ENCODE measurements at places on chromosomes 13 and 19. TPM values are rescaled to one million over a fixed set of nuclear protein-coding genes. Genes with fewer than 3 reads are reported as not detected.

Gene WDR88
- not detected for polyA plus RNA-seq

- DNase-seq, result no peak
These were observed 890.1 kb upstream of the PCDH20 start for GRCh38 chr13:62305756-62306155.

GRCh38 chr19:49515767-49516166 is 3.3 kb downstream of the FCGRT start:
- no peak for DNase-seq

DNA sequence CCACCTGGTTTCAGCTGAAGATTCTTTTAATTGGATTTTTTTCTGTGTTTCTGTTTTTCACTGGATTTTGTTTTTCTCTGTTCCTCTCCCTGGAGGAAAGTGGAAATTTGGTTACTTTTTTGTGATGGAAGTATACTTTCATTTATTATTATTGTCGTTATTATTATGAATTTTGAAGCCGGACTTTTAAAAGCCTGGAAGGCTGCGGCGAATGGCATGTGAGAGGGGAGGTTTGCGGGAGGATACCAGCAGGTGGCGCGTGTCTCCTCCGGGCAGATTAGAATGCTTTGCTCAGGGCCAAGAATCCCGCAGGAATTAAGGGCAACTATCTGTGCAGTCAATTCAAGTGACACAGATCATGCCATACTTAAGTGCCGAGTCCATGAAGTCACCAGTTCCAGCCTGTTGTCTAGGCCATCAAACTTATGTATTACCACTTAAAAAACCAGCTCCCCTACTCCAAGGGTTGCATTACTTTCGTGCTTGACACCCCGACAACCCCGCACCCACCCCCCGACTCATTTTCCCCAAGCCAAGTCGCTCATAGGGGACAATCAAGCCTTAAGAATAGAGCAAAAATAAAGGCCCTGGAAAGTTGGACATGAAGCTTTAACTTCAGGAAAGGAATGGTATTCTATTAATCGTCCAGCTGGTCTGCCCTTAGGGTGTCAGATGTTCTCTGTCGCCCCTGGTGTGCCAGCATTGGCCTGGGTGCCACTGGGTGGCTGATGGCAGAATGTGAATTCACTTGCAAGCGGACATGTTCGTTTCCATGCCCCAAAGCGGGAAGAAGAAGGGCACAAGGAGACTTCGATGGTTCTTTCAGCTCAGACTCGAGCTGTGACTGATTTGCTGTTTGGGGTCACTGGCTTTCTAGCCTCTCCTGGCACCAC is 1.3 kb upstream of the LRCH1 start:
- peak; percentile 51 for DNase-seq

GRCh38 chr19:39407660-39408391 is 1.2 kb downstream of the ZFP36 start:
- peak; percentile 60 for DNase-seq

- DNase-seq, result no peak
These were observed 7.4 kb upstream of the CYP4F3 start for GRCh38 chr19:15633082-15633835.

GRCh38 chr19:50794074-50794875 is 4.1 kb downstream of the ACP4 start:
- DNase-seq, result peak; percentile 76

Gene CLEC17A
- not detected for polyA plus RNA-seq

Gene VWA8
- polyA plus RNA-seq, result 7.3 TPM

Gene CGB2
- polyA plus RNA-seq, result not detected

Gene OLFM4
- polyA plus RNA-seq, result not detected

GRCh38 chr13:27728271-27728670 is 64.0 kb upstream of the GSX1 start:
- DNase-seq, result no peak

DNA sequence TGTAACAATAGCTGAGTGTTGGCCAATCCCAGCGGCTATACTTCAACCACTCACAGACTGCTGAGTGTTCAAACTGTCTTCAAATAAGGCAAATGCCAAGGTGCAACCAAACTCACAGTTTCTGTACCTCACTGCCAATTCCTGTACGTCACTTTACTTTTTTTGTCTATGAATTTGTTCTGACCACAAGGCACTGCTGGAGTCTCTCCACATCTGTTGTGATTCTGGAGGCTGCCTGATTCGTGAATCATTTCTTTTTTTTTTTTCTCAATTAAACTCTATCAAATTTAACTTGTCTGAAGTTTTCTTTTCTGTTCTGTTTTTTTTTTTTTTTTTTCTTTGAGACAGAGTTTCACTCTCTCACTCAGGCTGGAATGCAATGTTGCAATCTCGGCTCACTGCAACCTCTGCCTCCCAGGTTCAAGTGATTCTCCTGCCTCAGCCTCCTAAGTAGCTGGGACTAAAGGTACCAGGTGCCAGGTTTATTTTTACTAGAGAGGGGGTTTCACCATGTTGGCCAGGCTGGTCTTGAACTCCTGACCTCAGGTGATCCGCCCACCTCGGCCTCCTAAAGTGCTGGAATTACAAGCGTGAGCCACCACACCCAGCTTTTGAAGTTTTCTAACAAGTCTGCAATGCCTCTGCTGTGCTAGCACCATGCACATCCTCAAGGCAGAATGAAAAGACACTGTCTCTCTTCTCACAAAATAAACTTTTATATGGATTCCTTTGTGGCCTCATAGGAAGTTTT is 401.7 kb downstream of the IRS2 start:
- DNase-seq, result no peak

Gene GPR12
- not detected for polyA plus RNA-seq

Gene ZNF766
- 11.2 TPM for polyA plus RNA-seq

DNA sequence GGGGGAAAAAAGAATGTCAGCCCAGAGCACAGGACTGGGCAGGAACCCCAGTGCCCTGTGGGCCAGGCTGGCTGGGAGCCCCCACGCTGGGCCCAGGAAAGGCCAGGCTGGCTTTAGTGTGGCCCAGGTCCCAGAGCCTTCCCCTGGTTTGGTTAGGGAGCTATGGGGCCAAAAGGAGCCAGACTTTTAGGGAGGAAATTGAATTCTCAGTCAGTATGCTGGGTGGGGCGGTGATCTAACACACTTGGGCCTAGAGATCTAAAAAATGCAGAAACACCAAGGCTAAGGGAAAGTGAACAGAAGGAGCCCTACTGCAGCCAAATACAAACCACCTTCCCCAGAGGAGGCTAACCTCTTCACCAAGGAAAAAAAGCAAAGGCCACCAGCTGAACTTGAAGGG is 137.5 kb downstream of the CRYL1 start:
- DNase-seq, result no peak

- no peak for DNase-seq
These were observed 2.1 kb upstream of the ADPRHL1 start for GRCh38 chr13:113455384-113455783.

- no peak for DNase-seq
These were observed 6.6 kb downstream of the PTBP1 start for GRCh38 chr19:803686-804418.

DNA sequence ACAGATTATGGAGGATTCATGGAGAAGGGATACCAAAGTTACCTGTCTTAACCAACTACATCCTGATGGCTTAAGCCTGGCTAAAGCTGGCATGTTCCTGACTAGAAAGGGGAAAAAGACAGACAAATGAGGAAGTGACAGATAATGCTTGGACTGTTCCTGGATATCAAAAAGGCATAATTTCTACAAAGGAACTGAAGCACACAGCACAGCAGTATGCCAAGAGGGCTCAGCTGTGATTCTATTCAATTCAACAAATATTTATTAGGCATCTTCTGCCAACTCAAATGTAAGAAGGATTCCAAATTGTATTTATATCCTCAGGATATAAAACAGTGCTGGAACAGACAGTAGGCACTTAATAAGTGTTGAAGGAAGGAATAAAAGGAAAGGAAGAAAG is 59.5 kb downstream of the KLF12 start:
- DNase-seq, result no peak

GRCh38 chr13:102873653-102874052 is 27.8 kb downstream of the ERCC5 start:
- no peak for DNase-seq

Gene TPTE2
- polyA plus RNA-seq, result not detected

Gene LRFN3
- polyA plus RNA-seq, result 17.1 TPM

DNA sequence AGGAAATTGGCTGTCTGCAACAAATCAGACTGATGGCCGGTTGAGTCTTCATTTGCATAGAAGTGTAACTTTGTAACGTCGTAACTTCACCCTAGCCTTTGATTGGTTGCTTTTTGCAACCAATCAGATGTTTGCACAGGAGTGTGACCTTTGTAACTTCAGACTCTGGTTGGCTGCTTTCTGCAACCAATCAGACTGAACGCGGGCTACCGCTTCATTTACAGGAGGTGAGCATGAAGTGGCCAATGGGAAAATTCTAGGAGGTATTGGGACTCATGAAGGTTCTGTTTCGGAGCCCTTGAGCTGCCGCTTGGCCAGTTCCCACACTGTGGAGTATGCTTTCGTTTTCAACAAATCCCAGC is 441 bp upstream of the ZNF559 start:
- peak; percentile 14 for DNase-seq

Gene LGALS14
- not detected for polyA plus RNA-seq

Gene ZNF726
- 1.3 TPM for polyA plus RNA-seq

DNA sequence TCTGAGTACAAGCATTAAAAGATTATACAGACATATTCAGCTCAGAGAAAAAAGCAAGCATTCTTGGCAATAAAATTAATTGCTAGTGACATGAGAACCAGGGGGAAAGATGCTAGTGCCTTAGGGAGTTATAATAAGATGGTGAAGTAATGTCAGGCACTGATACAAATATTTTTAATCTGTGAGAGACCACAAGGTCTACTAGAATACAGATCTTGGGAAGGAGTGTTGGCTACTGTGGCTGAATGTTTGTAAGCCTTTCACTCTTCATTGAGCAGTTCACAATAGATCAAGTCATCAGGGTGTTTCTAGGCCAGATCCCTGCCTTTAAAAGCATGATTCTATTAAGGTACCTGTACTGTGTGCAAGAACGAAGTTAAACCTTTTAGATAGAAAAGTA is 16.4 kb downstream of the FREM2 start:
- DNase-seq, result no peak

Gene RGCC
- 0.46 TPM for polyA plus RNA-seq

GRCh38 chr13:52743569-52743968 is 3.9 kb upstream of the CNMD start:
- DNase-seq, result no peak

- no peak for DNase-seq
These were observed 1183.6 kb upstream of the ATXN8OS start for GRCh38 chr13:68923995-68924394.

Gene PCSK4
- 3.7 TPM for polyA plus RNA-seq

Data from A549 (cell line).